ENCODE measurements at places on chromosomes 13 and 19.
A peak's percentile ranks its signal among the peaks of the same experiment; 100 is the strongest.

DNA sequence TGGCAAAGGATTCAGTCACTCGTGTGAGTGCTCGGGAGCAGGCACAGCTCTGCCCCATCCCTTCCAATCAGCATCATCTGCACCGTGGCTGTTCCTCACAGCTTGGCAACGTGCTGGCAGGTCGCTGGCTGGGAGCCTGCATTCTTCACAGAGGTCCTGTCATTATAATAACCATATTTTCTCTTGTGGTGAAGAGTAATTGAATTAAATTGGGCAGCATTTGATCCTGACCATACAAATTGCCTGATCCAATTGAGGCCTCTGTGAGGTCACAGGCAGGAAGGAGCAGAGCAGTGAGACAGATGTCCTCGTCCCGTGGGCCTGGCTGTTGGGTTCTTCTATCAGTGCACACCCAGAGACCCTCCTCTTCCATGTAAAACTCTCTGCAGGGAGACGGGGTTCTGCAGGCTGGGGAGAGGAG is 407.8 kb downstream of the COG6 start:
- DNase-seq: no peak

DNA sequence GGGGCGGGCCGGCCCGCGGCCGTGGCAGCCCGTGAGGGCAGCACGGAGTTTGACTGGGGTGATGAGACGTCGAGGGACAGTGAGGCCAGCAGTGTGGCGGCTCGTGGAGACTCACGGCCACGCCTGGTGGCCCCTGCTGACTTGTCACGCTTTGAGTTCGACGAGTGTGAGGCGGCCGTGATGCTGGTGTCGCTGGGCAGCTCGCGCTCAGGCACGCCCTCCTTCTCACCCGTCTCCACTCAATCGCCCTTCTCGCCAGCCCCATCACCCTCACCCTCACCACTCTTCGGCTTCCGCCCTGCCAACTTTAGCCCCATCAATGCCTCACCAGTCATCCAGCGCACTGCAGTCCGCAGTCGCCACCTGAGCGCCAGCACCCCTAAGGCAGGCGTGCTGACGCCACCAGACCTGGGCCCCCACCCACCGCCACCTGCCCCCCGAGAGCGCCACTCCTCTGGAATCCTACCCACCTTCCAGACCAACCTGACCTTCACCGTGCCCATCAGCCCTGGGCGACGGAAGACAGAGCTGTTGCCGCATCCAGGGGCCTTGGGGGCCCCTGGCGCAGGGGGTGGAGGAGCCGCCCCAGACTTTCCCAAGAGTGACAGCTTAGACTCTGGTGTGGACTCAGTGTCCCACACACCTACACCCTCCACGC is 4.5 kb downstream of the CIC start:
- DNase-seq: no peak

- DNase-seq: peak; percentile 48
Observed at GRCh38 chr19:46373491-46374359, 26.8 kb downstream of the PPP5C start.

DNA sequence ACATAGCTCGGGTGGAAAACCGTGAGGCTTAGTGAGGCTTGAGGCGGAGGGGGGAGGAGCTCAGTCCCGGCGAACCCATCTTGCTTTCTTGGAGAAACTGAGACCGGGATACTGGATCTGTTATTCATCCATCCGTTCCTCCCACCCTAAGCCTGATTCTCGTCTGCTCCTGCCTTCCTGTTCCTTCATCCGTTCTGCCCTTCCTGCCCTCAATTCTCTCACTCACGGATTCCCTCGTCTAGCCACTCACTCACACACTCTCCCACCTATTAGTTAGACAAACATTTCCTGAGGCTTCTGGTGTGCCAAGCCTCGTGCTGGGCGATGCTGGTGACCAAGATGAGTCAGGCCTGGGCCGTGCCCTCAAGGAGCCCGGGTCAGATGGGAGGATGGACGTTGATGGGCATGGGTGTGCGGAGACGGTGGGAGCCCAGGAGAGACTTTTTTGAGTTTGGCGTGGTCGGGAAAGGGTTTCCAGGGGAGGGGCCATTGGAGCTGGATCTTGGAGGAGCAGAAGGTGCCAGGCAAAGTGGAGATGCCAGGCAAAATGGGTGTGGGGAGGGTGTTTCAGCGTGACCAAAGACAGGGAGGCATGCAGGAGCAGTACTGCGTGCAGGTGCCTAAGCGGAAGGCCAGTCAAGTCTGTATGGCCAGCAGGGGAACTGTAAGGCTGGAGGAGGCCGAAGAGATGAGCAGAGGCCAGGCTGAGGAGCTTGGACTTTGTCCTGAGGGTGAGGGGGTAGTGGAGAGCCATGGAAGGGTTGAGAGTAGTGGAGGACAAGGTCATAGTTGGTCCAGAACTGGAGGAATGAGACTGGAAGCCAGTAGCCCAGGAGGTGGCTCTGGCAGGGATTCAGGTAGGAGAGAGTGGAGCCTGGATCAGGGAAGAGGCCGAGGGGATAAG is 7.4 kb upstream of the CNFN start:
- no peak for DNase-seq

GRCh38 chr19:6833166-6833790 is 54.1 kb upstream of the ADGRE1 start:
- no peak for DNase-seq

DNA sequence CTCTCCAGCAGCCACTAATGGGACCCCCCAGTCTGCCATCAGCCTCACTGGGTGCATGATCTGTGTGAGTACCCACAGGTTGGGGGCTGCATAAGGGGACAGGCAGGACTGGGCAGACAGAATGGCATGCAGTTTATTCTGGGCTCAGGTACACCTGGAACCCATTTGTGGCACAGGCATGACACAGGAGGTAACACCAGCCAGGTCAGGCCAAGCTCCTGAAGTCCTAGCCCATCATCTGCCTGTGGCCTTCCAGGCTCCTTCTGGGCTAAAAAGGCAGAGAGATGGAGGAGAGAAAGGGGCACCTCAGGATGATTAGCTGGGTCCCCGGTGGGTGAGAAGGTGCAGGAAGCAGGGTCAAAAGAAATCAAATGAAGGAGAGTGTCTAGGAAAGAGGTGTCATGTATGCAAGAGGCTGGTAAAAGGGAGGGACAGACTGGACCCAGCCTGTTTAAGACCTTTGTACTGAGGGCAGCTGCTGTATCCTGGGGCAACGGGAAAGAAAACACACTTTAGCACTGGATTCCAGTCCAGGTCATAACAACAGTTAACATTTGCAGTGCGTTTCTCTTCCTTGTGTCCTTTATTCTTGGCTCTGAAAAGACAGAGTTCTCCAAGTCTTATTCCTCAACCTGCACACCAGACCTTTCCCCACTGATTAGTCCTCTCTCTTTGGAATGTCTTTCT is 20.2 kb upstream of the DGKH start:
- DNase-seq: no peak
